SHP77 (cell line): ENCODE measurements at places on chromosomes 3 and 15.

- DNase-seq = no peak
These were observed 199.6 kb upstream of the GADL1 start for GRCh38 chr3:31094048-31094447.

DNA sequence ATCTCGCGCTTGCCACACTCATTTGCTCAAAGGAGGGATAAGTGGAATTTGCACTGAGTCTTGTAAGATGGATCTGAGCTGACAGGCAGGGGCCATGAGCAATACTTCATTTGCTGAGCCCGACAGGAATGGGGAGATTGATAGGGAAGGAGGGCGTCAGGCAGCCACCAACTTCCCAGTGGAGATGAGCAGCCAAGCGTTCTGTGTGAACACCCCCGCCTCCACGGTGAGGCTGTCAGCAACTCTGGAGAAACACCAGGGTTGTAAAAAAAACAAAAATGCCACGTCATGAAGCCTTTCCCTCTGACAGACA, 36.8 kb downstream of the TLE3 start:
- no peak for DNase-seq

DNA sequence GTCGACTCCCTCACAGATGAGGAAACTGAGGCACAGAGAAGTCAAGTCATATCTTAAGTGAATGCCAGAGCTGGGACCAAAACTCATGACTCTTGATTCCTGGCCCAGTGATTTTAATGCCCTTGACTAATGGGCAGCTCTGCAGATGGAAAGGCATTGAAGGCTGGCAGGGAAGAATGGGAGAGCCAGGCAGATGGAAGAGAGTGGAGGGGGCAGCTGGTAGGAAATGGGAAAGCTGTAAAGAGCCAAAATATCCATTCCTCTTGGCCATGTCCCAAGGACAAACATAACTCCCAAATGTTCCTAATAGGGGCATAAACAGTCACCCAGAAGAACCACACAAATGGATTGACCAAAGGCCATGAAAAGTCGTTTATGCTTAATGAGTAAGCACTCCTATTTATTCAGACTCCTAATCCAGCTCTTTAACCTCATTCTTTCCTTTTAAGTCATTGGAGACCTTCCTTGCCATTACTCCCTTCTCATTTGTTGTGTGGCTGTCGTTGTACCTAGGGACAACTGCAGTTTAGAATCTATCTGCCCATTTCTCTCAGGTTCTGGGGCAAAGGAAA, 330.5 kb upstream of the ROPN1 start:
- no peak for DNase-seq

- DNase-seq = no peak
These were observed 85.1 kb upstream of the GK5 start for GRCh38 chr3:142310439-142310838.

GRCh38 chr3:111735243-111735758, 123.8 kb upstream of the PHLDB2 start:
- DNase-seq = no peak

GRCh38 chr15:86139828-86140227, 60.2 kb downstream of the AGBL1 start:
- DNase-seq = peak; percentile 1
